ENCODE measurements at places on chromosomes 16 and 17.

DNA sequence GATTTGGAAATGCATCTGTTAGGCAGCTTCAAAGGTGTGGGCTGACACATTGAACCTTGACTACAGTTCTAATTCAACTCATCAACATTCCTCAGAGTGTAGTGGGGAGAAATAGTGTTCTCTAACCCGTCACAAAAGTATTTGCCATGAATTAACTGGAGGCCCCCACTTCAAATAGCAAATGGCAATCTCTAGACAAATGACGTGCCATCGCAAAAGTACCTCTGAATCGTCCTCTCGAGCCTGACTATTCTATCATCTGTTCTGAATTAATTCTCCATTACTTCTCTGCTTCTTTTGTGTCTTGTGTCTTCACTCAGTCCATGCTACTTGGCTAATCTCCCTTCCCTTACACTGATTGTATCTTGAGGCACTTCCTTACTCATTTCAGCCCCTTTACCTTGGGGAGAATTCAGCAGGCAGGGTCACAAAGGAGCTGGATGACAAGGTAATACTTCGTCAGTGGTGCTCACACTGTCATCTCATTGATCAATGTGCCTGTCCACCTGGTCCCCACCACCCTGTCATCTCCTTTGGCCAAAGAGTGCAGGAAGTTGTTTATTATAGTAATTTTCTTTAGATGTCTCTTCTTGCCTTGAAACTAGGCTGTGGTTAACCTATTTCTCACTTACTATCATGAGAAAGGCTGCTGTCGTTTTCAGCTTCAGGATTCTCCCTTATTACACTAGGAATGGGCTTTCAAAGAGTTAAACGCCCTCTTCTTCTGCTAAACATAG lies 108.4 kb downstream of the SYCE1L start:
- DNase-seq: no peak

DNA sequence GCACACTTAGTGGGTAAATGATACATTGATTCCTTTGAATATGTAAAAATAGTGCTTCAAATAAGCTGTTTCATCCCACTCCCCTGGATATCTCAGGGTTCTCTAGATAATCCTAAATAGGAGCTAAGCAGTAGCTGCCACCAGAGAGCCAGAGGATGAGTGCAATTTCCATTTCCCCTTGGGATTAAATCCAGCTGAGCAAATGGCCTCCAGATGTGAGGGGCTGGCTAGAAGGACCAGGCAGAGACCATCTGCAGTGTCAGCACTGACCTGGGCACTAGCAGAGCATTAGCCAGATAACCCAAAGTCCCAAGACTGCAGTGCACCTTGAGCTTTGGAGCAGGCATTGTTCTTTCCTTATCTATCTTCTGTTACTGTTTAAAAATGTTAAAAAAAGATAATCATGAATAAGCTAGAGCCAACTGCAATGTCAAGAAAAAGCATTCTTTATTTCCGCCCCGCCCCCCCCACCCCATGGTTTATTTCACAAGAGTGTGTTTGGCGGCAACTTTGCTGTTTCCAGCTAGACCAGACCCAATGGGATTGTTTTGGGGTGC lies 19.5 kb downstream of the GPR179 start:
- no peak for DNase-seq

GRCh38 chr16:72240466-72240865 lies 68.5 kb upstream of the PMFBP1 start:
- DNase-seq: no peak

DNA sequence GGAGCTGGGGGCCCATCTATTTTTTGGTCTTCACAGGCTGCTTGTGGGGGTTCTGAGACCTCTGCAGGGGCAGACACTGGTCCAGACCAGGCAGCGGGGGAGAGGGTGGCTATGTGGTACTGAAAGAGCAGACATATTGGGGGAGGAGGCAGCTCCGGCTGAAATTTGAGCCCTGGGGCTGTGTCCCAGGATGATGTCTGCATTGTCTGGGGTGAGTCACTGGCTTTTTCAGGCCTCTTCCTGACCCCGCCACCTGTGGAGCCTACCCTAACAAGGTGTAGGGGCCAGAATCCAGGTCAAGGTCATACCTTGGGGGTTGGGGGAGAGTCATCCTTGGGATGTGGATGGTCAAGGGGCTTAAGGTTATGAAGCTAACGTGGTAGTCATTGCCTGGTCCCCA lies 2.4 kb downstream of the CORO6 start:
- DNase-seq: no peak

DNA sequence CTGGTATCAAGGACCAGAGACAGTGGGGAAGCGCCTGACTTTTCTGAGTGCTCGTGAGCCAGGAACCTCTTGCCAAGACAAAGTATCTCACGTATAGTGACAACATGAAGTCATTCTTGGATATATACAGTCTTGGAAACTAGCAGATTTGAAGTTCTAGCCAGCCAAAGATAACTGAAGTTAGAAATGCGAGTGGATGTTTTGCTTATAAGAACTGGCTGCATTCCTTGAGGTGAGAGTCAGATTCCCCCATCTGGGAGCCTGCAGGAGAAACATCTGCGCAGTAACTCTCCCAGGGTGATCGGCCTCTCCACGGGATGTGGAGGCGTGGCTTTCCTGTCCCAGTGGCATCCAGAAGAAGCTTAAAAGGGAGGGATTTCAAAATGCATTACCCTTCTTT lies 89.8 kb downstream of the SHISA6 start:
- DNase-seq: no peak

GRCh38 chr17:46742565-46743270 lies 75.8 kb downstream of the WNT3 start:
- DNase-seq: no peak

- DNase-seq: no peak
These were observed 5.5 kb downstream of the KDM8 start for GRCh38 chr16:27208796-27209195.

DNA sequence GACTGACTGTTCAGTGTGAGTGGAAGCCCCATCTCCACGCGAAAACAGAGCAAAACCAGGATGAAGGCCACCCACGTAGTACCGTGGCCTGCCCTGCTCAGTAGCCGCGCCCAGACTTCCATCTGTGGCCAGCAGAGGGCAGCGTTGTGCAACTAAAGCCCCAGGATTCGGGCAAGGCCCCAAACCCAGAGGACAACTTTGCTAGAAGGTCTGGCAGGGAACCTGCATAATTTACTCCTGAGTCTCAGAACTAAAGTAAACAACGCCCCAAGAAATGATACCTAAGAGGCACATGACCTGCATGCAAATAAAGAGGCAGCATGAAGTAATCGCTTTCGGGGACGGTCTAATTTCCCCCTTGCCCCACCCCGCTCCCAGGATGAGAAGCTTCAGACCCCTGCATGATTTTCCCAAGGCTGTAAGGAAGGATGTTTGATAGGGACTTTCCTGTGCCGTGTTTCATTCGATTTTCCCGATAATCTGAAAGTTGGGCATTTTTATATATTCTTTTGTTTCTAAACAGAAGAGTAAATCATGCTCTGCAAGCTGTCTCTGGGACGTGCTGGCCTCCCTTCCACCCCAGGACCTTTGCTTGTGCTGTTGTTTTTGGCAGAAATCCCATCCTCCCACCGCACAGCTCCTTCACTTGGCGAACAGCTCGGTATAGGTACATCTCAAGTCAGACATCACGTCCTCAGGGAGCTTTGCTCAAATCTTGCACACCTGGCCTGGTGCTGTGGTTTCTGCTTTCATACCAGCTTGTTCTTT lies 18.6 kb downstream of the HSBP1 start:
- DNase-seq: peak; percentile 85

DNA sequence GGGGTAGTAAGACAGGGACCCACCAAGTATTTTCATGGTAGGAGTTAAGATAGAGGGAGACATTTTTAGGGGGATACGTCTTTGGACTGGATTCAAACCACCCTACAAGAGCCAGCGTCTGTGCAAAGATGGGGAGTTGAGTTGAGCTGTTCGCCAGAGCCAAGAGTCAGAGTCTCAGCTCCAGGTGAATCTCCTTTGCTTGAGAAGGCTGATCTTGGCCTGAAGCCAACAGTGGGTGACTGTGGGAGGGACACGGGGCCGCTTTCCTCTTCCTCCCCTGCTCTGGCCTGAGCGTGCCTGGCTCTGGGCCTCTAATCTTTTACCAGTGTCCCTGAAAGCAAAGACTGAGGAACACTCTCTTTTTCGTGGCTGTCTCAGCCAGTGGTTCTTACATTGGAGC lies 5.4 kb downstream of the TLE7 start:
- DNase-seq: no peak

- peak; percentile 17 for DNase-seq
These were observed 4.4 kb upstream of the CBFB start for GRCh38 chr16:67024384-67025209.

- DNase-seq: no peak
These were observed 1.1 kb downstream of the IFT20 start for GRCh38 chr17:28334171-28334570.

GRCh38 chr17:79570653-79571052 lies 40.2 kb downstream of the RBFOX3 start:
- DNase-seq: no peak

- no peak for DNase-seq
These were observed 49.3 kb upstream of the CACNG4 start for GRCh38 chr17:66915204-66915611.

- peak; percentile 72 for DNase-seq
These were observed 68.5 kb upstream of the DNAH17 start for GRCh38 chr17:78645421-78646295.

GRCh38 chr17:44757045-44757917 lies 1.5 kb upstream of the ADAM11 start:
- DNase-seq: no peak

DNA sequence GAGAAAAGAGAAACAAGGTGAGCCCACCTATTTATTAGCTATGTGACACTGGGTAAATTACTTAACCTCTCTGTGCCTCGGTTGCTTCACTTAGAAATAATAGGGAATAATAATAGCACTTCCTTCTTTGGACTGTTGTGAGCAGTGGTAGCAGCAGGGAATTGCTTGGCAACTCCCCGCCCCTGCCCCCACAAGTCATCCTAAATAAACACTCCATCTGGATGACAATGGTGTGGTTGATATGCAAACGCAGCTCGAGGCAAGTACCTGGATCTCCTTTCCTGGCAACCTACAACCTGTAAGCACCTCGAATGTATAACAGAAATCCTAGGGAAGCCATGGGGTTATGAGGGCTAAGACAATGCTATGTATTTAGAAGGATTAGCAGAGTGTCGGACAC lies 9.1 kb downstream of the TEKT3 start:
- DNase-seq: no peak

- peak; percentile 92 for DNase-seq
These were observed 468.7 kb upstream of the C16orf82 start for GRCh38 chr16:26598061-26598460.

DNA sequence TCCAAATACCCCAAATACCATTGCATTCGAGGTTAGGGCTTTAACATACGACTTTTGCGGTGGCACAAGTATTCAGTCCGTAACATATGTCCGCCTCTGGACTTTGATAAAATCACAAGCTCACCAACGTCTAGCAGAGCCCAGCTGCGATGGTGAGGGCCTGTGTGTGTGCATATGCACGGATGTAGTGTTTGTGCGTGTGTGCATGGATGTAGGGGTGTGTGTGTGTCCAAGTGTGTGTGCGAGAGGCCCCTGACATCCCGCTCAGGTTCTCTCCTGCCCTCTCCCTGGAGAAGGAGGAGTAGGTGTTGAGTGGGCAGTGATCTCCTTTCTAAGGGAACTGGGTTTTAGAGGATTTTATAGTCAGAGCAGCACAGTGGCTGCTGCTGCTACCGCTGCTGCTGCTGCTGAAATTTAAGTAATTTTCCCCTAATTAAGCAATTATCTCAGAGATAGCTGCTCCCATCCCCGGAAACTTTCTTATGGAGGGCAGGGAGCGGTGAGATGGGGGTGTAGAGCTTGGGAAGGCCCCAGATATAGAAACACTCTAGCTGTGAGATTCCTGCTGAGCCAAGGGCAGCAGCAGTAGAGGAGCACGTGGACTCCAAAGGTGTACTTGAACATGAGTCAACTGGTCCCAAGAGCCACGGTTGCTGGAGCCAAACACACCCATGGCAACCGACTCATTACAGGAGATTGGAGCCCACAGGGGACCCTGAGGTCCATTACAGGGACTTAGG lies 121.7 kb upstream of the SDK2 start:
- DNase-seq: no peak

DNA sequence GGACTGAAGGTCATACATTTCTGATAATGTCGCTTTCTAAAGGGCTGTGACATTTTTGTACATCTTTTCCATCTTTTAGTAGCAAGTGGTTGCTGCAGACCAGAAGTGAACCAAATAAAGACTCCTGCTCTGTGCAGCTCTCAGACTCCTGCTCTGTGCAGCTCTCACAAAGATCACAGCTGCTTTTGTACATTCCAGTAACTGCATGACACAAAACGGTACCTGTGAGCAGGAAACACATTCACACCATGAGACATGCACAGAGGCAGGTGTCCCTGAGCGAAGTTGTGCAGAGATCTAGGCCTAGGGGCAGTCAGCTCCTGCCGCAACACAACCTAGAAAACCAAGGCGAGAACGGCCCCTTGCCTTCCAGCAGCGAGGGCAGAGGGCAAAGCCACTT lies 67.5 kb downstream of the KLHDC4 start:
- no peak for DNase-seq

DNA sequence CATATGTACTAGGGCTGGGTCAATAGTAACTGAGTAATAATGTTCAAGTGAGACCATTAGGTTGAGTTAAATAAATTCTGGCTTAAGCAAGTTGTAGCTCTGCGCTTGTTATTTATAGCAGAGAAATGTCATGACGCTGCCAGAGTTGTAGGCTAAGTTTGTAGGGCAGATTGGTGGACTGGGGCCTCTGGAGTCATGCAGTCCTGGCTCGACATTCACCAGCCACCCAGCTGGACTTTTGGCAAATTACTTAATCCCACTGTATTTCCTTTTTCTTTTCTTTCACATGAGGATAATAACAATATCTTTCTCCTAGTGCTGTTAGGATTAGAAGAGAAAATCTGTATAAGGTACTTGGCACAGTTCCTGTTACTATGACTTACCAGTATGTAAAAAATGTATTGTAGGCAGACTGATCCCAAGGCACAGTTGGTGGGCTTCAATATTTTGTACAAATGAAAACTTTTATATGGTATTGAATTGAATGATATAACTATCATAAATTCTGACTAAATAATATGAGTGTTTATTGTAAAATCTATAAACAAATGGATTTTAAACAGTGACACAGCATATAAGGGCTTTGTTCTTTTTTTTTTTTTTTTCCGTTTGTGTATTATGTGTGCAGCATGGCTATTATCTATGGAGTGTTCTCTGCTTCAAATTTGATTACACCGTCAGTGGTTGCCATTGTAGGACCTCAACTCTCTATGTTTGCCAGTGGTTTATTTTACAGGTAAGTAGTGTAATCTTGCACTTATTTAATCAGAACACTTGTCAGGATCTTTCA lies 2.6 kb downstream of the MFSD11 start:
- DNase-seq: no peak

DNA sequence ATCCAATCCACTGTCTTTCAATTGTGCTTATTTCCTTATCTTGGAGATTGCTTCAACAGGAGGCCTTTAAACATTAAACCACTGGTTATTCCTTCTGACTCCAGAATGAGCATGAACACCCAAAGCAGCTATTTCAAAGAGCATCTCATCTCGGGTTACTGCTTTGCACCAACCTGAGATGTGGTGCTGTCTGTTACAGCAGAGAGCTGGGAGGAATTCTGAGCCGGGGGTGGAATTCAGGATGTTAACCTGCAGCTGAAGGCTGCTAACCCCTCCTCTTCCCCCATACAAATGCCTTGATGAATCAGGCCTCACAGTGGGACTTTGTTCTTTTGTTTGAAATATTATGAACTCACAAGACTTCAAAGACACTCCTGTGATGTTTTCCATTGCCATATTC lies 113.1 kb downstream of the SHISA9 start:
- no peak for DNase-seq
